Activated CD4-positive, alpha-beta T cell treated with anti-CD3 and anti-CD28 coated beads for 36 hours (primary cell): ENCODE measurements at places on chromosomes 13 and 19. TPM values are rescaled to one million over a fixed set of nuclear protein-coding genes. Genes with fewer than 3 reads are reported as not detected.

GPR183 gene
- 50.3 TPM for total RNA-seq

FBN3 gene
- not detected for total RNA-seq

PDCD5 gene
- total RNA-seq = 268 TPM

SHISA7 gene
- not detected for total RNA-seq

FUT1 gene
- total RNA-seq = 0.32 TPM

DNA sequence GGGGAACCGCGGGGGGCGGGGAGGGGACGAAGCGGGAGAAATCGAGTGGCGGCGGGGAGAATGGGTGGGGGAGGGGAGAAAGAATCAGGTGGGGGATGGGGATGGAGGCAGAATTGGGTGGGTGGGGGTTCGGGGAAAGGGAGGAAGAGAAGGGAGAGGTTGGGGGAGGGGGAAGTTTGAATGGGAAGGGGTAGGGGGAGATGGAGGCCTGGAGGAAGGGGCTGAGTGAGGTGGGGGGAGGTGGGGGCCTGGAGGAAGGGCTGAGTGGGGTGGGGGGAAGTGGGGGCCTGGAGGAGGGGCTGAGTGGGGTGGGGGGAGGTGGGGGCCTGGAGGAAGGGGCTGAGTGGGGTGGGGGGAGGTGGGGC lies 403 bp upstream of the ADAMTS10 start:
- DNase-seq = no peak

DNA sequence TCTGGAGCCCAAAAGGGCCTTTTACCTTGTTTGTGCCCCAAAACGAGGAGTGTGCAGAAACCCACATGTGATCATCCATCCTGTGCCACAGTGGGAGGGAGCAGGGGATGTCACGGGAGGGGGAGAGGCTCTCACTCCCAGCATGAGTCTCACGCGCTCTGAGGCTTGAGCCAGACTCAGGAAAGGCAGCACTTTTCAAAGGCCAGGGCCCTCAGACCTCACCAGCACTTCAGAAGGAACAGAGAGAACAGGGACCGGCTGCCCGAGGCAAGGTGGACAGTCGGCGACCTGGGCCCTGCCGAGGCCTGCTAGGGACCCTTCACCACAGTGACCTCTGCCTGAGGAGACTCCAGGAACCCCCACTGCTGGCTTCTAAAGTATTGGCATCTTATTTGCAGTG lies 71.7 kb upstream of the WASF3 start:
- DNase-seq = no peak

GRCh38 chr19:3145909-3146676 lies 10.3 kb downstream of the GNA15 start:
- DNase-seq = no peak

DNA sequence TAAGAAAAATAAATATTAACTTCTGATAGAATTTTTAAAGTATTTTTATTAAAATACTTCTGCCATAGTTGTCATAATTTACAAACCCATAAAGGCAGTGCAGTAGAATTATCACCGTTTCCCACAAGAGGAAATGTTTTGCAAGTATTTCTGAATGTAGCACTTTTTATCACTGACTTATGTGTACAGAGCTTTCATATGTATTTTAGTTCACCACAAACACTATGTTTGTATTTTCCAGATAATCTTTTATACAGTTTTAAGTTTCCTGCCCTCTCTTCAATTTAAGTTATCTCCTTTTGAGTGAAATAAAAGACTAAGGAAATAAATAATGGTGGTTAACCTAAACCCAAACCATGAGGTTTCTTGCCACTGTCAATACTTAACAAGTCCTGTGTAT lies 24.2 kb downstream of the MIPEP start:
- no peak for DNase-seq

- DNase-seq = no peak
Measured at GRCh38 chr19:4620675-4621074, 18.6 kb upstream of the TNFAIP8L1 start.

DNA sequence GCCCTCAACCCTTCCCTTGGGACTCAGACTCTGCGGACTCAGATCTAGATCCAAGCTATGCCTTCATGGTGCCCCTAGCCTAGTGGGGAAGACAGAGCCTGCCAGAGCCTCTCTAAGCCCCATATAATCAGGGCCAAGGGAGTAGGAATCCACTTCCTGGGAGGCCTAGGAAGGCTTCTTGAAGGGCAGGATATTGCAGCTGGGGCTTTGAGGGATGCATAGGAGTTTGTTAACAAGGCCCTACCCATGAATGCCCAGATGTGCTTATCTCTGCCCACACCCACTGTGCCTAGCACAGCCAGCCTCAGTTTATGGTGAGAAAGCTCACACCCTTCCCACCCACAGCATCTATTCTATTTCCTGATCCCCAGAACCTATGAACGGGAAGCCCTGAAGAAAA lies 11.3 kb downstream of the APBA3 start:
- no peak for DNase-seq

DNA sequence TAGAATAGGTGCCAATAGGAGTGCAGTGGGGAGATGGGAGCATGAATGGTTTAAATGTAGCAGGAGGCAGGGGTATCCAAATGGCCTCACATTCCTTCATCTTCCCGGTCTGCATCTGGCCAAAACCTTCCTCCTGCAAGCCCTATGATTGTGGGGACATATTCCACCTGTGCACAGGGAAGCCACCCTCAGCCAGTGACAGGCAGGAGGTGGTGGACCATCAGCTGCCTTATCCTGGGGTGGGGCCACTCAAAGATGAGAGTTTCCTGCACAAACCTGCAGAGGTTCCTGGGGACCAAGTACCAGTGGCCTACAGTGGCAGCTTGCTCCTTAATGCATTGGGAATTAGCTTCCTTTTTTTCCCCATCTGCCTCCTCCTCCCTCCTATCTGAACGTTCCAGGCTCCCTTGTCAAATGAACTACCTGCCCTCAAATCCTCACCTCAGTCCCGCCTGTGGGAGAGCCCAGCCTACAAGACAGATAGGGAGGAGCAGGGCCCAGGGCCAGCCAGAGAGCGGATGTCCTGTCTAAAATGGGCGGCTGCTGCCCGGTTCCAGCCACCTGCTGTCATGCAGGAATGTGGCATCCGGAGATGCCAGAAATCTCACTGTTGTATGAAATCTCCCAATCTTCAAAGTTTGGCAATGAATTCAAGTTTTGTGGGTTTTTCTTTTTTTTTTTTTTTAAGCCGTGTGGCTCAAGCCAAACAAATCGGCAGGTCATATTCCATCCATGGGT lies 85.0 kb downstream of the TSHZ3 start:
- DNase-seq = no peak

DNA sequence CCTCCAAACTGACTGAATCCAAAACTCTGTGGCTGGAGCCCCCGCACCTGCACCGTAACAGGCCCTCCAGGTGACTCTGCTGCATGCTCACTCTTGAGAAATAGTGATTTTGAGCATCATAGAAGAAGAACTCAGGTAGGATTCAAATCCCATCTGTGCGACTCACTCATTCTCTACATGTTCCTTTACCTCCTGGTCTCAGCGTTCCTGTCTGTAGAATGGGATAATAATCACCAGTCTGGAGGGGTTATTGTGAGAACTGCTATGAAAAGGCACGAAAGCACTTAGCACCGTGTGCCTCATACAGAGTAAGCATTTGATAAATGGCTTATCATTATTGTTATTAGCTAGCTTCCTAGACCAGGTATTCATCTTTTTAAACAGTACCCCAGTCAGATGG lies 36.5 kb upstream of the NPAS1 start:
- no peak for DNase-seq

DNA sequence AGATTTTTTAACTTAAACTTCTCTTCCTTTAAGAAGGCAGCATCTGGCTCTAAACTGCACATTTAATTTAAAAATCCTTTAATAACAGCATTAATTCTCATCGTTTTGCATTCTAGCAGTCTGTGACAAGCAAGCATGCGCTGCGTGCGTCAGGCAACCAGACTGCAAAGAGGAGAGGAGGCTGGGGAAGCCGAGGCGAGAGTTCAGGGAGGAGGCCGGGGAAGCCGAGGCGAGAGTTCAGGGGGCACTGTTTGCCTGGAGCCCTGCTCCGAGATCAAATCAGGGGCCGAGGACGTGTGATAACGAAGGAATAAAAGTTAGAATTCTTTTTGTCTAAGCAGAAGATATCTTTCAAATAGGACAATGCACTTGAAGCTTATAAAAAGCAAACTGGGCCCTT lies 435.7 kb downstream of the EFNB2 start:
- no peak for DNase-seq

DNA sequence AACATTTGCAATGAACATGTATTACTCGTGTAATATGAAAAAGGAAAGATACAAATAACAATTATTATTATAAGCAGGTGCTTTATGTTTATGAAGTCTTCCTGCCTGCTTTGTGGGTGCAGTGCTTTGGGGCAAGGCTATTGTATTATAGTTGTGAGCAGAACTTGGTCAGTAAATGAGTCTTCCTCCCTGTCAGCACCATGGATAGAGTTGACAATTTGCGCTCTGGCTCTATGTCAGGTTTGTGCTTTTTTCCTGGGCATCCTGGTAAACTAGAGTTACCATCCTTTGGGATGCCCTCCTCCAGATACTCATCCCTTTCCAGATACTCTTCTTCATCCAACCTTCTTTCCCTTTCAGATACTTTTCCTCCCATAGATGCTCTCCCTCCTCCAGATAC lies 19.6 kb downstream of the ERICH6B start:
- DNase-seq = no peak

DNA sequence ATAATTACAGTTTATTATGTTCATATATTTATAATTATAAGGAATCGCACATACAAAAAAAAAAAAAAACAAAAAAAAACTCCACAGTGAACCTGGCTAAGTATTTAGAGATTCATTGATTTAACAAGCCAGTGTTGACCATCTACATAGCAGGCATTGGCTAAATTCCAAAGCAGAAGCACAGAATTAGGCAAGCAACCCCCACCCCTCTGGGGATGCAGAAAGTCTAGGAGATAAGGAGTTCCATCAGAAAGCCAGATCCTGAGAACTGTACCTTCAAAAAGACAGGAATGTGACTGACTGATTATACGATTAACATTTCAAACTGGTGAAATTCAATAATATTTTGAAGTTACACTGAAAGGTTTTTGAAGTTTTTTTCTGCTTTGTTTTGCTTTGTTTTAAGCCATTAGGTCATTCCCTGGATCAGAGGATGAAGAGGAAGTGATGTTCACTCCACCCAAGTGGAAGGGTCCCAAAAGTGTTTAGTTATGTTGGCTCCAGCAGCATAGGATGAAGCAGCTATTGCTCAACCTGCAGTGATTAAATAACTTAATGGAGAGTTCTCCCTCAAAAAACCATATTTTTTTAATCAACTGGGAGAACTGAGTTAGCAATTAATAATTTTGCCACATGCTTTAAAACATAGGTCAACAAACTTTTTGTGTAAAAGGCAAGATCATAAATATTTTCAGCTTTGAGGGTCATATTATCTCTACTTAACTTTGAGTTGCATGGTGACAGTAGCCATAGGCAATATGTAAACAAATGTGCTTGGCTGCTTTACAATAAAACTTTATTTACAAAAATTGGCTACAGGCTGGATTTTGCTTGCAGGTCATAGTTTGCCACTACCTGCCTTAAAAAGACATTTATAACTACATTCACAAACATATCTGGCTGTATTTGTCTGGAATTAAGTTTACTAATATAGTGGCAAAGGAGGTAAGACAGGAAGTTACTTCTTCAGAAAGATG lies 49.6 kb downstream of the DOCK9 start:
- no peak for DNase-seq

GRCh38 chr19:10548746-10549276 lies 5.1 kb downstream of the ATG4D start:
- no peak for DNase-seq

DNA sequence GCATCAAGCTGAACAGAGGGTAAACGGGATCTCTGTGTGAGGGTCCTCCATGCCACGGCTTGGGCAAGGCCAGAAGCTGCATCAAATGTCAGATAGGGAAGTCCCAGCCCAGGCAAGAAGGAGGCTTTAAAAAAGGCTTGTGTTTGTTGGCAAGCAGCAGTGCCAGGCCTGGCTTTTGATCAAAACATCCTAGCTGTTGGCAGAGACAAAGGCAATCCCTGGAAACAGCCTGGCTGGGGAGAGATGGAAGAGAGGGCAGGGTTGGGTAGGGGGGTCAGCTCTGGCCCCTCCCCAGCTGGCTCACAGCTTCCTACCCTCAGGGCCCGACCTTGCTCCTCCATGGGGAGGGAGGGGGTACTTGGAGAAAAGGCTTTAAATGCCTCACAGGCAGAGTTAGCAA lies 61.8 kb upstream of the KCTD15 start:
- DNase-seq = no peak

GRCh38 chr19:8494158-8494557 lies 8.3 kb downstream of the PRAM1 start:
- DNase-seq = peak; percentile 42

GRCh38 chr19:7000816-7001215 lies 20.4 kb downstream of the MBD3L2B start:
- DNase-seq = no peak

- DNase-seq = no peak
Measured at GRCh38 chr13:71350886-71351285, 516.1 kb downstream of the DACH1 start.

DNA sequence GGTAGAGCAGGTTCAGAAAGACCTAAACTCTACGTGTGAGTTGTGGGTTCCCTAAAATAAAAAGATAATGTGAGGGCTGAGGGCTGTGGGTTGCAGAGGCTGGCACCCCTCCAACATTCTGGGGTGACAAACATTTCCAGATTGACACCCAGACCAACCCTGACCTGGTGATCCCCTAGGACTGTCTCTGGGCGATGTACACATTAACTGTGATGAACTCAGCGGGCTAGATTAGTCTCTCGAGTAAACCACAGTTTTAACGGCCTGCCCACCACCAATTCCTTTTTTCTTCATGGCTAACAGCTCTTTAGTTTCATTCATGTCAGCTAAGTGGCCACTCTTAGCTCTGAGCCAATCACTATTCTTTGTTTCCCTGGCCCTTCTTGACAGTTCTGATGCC lies 24.8 kb downstream of the SIAH3 start:
- no peak for DNase-seq

- DNase-seq = no peak
Measured at GRCh38 chr13:71621174-71622124, 245.6 kb downstream of the DACH1 start.

DNA sequence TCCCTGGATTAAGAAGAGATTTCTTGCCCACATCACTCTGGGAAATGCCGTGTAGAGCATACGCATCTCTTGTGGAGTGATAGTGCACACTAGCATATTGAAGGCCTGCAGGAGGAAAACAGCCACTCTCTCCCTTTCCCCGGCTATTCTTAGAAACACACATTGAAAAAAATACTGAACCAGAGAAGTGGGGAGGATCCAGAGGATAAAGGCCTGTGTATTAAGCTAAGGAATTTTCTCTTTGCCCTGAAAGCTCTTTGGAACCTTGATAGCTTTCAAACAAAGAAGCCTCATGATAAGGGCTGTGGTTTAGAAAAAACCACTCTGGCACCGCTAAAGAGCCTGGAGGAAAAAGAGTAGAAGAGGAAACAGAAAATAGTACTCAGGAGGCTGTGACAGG lies 386.1 kb upstream of the NBEA start:
- DNase-seq = no peak

- DNase-seq = no peak
Measured at GRCh38 chr19:326871-327270, 17.7 kb downstream of the MIER2 start.

GRCh38 chr19:30364866-30365800 lies 7.1 kb upstream of the ZNF536 start:
- DNase-seq = no peak
